Progenitor cell of endocrine pancreas (in vitro differentiated cells): ENCODE measurements at places on chromosomes 1 and 21. TPM values are rescaled to one million over a fixed set of nuclear protein-coding genes. Genes with fewer than 3 reads are reported as not detected.
A peak's percentile ranks its signal among the peaks of the same experiment; 100 is the strongest.

- DNase-seq = no peak
Measured at GRCh38 chr1:185483664-185484450, 166.8 kb upstream of the IVNS1ABP start.

- no peak for DNase-seq
Measured at GRCh38 chr1:11946647-11947046, 12.1 kb downstream of the PLOD1 start.

DNA sequence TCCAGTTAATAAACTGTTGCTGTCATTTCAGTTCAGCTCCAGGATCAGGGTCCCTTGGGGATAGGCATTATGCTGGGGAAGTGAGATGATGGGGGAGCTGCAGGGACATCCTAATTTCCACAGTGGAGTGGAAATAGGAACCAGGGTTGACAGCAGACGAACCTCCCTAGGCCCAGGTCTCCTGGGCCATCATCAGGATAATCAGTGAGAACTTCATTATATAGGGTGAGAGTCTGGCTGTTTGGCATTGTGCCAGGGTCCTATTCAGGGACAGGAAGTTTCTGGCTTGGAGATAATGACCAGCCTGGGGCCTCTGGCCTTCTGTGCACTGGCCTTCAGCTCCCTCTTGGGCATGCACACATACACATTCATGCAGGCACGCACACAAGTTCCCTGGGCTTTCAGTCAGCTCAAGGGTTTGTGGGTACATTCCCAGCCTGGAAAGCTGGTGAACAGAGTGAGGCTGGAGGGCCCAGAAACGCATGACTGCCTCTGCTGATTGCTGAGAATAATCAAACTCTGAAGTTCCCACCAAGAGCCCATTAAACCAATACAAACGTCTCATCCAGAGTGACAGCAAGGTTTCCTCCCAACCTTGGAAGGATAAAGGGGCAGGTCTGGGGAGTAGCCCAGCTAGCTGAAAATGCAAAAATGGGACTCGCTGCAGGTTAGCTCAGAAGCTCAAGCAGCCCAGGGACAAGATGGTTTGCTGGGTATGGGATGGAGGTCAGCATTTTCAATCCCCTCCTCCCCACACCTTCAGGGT, 13.9 kb upstream of the LRIG2 start:
- DNase-seq = no peak

PTCH2 gene
- 2.9 and 3.0 TPM in 2 replicates for total RNA-seq

DNA sequence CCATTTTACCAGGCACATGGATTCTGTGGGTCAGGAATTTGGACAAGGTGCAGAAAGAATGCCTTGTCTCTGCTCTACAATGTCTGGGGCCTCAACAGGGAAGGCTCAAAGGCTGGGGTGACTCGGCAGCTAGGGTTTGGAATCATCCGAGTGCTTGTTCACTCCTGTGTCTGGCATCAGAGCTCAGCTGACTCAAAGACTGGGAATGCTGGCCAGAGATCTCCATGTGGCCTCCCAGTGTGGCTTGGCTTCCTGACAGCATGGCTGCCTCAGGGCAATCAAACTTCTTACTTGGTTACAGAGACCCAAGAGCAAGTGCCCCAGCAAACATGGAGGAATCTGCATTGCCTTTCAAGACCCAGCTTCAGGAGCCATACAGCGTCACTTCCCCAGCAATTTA, 110.5 kb downstream of the TOMM20 start:
- DNase-seq = no peak

GRCh38 chr1:39886757-39887231, 3.5 kb upstream of the TRIT1 start:
- DNase-seq = no peak

OR14K1 gene
- total RNA-seq = 0.33 TPM in 1 of 2 replicates, not detected in the other

PROX1 gene
- 63.2 and 73.9 TPM in 2 replicates for total RNA-seq

- no peak for DNase-seq
Measured at GRCh38 chr1:230641900-230642262, 400 bp upstream of the COG2 start.

DNA sequence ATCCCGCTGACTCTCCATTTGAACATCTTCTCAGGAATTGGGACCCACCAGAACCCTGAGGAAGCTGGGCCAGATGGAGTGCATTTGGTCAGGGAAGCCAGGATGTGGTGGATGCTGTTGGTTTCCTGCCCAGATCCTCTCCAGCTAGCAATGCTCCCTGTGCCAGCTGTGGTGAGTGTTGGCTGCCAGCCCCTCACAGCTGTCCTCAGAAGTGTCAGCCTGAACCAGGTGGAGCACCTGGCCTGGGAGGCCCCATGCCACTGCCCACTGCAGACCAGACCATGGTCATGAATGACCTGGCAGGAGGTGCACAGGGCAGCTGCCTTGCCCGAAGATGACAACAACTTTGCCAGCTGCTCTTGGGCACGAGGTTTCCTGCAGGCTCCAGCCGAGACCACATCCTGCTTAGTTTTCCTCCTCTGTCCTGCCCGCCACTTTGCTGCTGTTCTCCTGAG, 54.4 kb downstream of the PRSS38 start:
- DNase-seq = no peak

DNA sequence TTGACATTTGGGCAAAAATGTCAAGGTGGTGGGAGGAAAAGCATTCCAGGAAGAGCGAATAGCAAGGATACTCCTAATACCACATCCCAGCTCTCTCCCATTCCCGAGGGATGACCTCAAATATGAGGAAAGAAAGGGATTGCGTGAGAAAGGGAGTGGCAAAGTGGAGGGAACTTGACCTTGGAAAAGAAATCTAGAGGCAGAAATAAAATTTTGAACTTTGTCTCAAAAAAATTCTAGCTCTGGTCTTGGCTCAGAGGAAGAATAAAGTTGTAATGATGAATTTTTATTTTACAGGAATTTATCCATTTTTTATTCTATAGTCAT, 127.8 kb downstream of the TBX19 start:
- DNase-seq = no peak

DNA sequence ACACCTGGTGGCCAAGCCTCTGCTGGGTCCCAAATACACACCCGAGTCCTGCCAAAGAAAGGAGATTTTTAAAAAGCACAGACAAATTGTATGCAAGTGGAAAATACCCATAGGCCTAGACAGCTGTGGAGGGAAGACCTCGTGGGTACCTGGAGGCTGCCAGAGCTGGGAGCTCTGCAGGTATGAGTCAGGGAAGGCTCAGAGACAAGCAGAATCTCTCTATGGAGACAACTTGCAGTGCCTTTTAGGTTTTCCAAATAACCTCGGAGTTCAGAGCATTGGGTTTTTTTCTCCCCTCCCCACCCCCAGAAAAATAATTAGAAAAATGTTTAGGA, 127.7 kb downstream of the EDEM3 start:
- DNase-seq = no peak

DNA sequence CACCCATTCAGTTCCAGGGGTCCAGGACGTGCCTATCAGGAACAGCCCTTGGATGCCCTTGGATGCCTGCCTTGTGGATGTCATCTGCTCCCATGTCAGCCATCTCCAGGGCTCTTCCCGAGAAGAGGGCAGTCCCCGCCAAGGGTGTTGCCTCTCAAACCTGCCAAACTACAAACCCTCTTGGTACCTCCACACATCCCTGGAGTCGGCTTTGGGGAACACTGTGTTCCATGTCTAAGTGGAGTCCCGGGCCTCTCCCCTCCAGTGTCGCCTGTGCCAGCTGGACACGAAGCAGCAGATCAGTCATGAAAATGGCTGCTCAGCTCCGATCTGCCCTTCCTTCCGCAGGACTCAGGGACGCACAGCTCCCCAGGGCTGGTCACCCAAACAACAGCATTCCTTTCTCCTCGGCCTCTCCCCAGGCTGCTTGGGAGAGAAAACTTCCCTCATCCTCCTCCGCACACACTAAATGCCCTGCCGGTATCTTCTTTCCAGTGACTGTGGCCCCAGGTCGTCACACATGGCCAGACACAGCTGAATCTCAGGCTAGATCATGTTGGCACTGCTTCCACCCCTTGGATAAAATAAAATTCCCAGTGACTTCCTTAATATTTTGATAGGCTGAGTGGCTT, 53.4 kb downstream of the GALNT2 start:
- DNase-seq = no peak

SPATA46 gene
- total RNA-seq = not detected in 2 replicates

MTR gene
- 29.7 and 32.3 TPM in 2 replicates for total RNA-seq

DNA sequence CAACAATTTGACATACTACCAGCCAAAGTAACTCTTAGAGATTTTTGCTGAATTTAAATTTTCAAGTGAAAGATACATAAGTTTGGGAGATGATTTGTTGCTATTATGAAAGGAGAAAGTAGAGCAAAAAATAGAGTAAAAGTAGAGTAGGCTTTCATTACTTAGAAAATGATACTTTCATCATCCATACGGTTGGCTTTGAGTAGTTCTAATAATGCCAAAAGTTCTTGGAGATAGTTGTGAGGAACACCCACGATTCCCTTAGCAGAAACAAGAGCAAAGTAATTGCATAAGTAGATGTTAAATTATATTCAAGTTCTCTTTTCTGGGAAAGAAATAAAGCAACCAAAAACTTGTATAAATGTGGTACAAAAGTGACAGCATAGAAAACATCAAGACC, 95.0 kb upstream of the VAV3 start:
- no peak for DNase-seq

DNA sequence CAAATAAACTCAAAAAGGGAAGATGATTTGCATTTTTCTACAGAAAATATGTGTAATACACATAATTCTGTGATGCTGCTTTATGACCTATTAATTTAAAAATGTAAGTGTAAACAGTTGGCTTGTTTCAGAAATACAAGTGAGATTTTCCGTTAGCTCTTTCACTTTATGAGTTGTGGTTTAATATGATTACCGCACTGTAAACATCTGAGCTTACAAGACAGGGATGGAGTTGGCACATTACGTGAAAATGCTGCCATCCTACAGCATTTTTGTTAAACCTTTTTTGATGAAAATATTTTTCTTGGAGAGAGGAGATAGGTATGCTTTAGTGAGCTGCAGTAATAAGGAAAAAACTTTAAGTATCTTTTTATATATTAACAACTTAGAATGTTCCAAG, 426.8 kb upstream of the ADAMTS5 start:
- DNase-seq = no peak

DNA sequence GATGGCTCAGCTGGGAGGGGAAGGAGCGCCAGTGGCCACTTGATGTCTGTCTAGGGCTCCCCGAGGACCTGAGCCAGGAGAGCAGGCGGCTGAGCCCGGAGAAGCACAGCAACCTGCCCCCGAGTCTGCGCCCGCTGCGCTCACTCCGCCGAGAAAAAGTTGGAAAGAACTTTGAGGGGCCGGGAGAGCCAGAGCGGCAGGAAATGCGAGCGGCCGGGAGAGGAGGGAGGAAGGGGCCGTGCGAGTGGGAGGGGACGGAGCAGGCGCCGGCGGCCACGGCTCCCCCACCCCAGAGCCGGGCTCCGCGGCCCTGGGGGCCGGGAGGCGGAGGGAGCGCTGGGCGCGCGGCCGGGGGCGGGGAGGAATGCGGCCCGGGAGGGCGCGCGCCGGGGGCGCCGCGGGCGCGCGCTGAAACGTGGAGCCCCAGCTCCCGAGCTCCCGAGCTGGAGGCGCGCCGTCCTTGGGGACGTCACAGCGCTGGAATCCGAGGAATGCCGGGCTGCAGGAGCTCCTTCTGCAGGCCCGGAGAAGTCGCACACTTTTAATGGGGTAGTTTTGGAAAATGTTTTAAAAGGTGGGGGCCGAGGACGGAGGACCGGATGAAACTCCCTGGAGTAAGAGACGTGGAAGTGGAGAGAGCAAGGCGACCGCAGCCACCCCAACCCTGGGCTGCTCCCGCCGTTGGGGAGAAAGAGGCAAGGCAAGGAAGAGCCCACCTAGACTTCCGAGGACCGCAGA, at the start of gene PTPN14:
Gene PTPN14, minus strand, starts transcription at position 167 of the 738 bp plus-strand sequence. CDS start 86,799 bp downstream, outside the sequence.
- DNase-seq = peak; percentile 85

- no peak for DNase-seq
Measured at GRCh38 chr1:67020304-67020703, 33.6 kb downstream of the SLC35D1 start.

- no peak for DNase-seq
Measured at GRCh38 chr1:172778456-172779455, 119.9 kb downstream of the FASLG start.

DNA sequence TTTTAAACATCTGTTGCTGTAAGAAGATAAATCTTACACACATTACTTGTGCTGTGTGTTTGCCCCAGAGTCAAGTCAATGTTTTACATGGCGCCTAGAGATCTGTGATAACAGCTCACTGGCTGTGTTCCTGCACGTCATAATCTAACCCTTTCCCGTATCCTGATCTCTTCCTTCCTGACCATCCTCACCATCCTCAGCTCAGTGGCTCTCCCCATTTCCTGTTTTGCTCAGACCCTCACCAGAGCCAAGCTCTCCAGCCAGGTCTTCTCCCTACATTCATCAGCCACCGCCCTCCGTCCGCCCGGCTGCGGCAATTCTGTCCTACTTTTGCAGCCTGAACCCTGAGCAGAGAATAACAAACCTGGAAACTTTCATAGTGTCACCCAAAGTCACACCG, 824.7 kb downstream of the USP25 start:
- no peak for DNase-seq

- no peak for DNase-seq
Measured at GRCh38 chr1:77829851-77830250, 50.4 kb downstream of the MIGA1 start.

- no peak for DNase-seq
Measured at GRCh38 chr1:89815611-89816010, 5.2 kb upstream of the LRRC8D start.

S100A1 gene
- 0.80 TPM in 1 of 2 replicates, not detected in the other for total RNA-seq

TIAM1 gene
- total RNA-seq = 35.4 and 36.8 TPM in 2 replicates

- no peak for DNase-seq
Measured at GRCh38 chr1:113714606-113715269, 44.5 kb downstream of the PHTF1 start.

DNA sequence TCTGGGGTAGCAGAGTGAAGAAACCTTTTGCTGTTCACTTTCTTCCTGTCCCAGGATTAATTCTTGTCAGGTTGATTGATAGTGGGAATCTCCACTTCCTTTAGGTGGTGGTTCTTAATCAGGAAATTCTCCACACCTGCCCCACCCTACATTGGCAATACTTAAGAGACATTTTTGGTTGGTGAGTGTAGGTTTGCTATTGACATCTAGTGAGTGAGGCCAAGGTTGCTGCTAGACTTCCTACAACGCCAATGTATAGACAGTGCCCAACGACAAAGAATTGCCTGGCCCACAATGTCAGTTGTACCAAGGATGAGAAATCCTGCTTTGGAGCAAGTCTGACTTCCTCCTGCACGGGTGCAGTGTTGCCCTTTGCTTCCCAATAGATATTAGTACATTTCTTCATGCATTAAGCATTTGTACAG, 38.5 kb downstream of the MAP3K7CL start:
- no peak for DNase-seq
